T-helper 1 cell (primary cell): ENCODE measurements at places on chromosomes 1 and 21.

GRCh38 chr1:52179073-52179472 is 37.2 kb downstream of the ZFYVE9 start:
- no peak for DNase-seq

GRCh38 chr1:226558036-226558650 is 9.6 kb downstream of the STUM start:
- DNase-seq = no peak

GRCh38 chr1:149849947-149850360 is 49.4 kb upstream of the BOLA1 start:
- DNase-seq = no peak

DNA sequence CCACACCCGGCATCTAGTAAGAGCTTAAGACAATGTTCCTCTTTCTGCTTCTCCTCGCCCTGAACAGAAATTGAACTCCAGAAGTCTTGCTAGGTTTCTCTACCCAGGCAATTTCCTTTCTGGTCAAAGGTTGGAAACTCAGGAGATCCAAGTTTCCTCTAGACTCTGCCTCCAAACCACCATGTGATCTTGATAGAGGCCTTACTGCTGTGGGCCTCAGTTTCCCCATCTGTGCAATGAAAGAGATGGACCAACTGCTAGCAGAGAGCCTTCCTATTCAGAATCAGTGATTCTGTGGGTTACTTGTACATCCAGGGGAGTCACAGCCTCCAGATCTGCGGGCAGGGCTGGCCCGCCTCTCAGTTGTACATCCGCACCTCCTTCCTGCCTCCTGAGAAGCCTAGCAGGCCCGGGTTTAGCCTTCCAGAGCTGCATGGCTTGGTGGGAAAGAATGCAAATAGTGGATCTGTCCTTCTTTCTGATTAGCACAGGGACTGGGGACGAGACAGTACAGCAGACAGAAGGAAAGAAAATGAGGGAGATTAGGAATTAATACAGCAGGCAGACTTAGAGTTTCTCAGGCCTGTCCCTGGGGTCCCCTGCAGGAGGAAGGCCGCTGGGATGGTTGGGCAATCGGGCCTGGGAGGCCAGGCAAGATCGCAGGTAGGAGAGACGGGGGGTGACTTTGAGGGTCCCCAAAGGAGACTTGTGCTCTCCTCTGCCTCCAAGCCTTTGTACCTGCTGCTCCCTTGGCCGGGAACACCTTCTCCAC is 83.9 kb downstream of the PAX7 start:
- DNase-seq = no peak

GRCh38 chr1:75275631-75276030 is 141.4 kb downstream of the LHX8 start:
- no peak for DNase-seq

GRCh38 chr1:84247425-84248220 is 53.9 kb upstream of the SAMD13 start:
- no peak for DNase-seq

DNA sequence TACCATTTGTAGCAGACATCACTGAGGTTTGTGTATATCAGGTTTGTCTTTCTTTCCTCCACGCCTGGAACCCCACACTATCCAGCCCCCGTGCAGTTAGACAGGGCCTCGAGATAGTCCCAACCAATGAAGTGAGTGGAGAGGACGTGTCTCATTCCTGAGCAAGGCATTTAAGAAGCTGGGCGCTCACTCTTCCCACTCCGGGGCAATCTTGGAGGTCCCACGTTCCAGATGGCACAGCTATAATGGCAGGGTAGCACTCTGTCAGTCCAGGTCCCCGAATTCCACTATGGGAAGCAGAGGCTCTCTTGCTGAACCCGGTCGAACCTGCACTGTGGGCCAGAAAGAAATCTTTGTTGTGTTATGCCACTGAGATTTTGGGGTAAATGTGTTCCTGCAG is 57.3 kb upstream of the CSF3R start:
- no peak for DNase-seq

GRCh38 chr21:36073181-36073580 is 3.4 kb downstream of the CBR1 start:
- no peak for DNase-seq

- DNase-seq = no peak
Measured at GRCh38 chr21:44301961-44302406, 2.1 kb downstream of the PFKL start.

DNA sequence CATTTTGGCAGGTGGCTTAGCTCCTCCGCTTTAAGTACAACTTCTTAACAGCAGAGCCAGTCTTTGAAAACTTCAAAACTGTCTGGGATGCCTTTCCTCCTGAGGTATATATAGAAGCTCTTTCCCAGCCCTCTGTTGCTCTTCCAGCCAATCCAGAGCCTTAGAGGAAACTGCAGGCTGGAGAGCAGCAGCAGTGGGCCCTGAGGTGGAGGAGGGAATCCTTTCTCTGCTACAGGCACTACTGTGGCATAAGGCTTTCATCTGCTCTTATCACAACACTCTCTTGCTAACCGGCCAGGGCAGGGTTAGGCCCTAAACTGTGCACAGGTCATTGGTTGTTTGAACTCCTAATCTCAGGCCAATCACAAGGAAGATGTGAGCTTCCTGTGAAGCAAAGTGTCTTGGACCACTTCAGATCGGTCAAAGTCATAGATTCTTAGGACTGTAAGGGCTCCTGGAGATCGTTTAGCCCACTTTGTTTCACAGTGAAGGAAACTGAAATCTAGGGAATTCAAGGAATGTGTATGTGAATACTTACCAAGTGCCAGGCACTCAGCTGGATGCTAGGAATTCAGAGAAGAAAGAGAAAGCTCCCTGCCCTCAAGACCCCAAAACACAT is at the start of gene RGS5:
Gene RGS5, minus strand, starts transcription at position 84 of the 619 bp plus-strand sequence. Its CDS starts 81 bp downstream, at position 3.
- DNase-seq = no peak
